ENCODE measurements at places on chromosomes 2 and 18.

DNA sequence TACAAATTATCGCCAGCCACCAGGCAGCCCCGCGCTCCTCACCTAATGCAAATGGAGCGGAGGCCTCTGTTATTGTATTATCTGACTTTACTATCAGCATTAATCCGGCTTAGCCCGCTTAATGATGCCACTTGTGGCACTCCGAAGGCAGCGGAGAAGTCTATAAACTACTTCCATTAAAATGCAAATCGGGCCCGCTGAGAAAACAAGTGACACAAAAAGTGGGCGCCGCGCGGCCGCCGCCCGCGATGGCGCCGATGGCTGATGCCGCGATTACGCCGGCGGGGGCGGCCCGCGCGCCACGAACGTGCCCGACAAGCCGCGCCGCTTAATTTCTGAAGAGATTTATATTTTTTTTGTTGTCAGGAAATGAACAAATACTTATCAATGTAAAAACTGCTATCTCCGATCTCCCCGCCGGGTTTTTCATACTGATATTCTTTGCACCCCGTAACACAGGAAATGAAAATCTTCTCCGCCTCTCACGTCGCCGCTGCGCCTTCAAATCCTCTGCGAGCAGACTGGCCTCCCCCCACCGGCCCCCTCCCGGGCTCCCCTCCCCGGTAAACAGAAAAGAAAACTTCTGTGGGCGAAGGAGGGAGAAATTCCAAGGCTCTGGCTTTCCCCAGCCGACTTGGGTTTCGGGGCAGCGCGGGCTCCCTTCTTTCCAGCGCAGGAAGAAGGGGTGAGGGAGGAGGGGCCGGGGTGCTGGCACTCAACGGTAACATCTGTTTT is 221.8 kb downstream of the INSIG2 start:
- DNase-seq: peak; percentile 68

GRCh38 chr2:26809876-26810577 is 24.2 kb downstream of the CENPA start:
- no peak for DNase-seq

GRCh38 chr2:187942876-187943275 is 348.8 kb upstream of the GULP1 start:
- DNase-seq: no peak

- DNase-seq: no peak
These were observed 195.8 kb upstream of the FN1 start for GRCh38 chr2:215631696-215632095.

GRCh38 chr18:22871809-22872525 is 61.2 kb upstream of the RBBP8 start:
- no peak for DNase-seq

GRCh38 chr2:39356922-39357639 is 80.0 kb downstream of the MAP4K3 start:
- DNase-seq: no peak

- DNase-seq: no peak
These were observed 67.7 kb downstream of the SLC8A1 start for GRCh38 chr2:40384233-40384632.

DNA sequence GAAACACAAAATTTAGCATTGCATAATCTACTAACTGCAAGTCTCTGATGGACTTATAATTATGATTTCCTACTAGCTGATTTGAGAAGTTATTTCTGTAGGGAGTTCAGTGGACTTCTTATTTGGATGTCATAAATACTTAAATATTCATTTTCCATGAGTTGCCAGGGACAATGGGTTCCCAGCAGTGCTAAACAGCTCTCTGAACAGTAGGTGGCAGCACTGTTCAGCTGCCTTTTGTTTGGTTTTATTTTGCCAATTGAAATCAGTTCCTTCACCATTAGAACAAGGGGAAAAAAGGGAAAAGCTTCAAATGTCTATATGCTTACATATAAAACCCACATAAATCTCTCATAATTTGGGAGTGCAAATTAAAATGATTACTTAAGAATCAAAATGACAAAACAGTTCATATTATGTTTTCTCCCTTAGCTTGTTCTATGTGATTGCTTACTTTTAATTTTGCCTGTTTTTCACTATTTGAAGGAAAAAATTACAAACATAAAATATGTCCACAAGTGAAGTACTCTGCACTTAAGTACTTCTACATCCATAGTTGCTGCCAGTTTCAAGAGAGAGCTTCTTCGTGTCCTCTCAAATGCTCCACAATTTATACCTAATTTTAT is 898.9 kb downstream of the CPS1 start:
- peak; percentile 19 for DNase-seq

GRCh38 chr2:27967076-27967475 is 76.5 kb downstream of the BABAM2 start:
- no peak for DNase-seq

DNA sequence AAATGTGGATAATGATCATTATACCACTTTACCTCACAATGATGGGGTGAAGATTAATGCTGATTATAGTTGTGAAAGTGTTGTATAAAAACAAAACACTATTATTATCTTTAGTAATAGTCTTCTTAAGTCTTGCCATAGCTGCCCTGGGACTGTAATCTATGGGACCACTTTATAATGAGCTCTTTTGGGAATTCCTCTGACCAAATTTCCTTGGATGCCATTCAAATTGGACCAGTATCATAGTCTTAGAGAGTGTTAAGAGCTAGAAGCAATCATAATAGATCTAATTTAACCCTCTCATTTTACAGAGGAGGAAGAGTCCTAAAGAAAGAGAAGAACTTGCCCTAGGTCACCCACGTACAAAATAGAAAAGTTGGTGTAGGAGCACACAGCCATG is 457.7 kb upstream of the SLC14A2 start:
- DNase-seq: no peak

- no peak for DNase-seq
These were observed 24.0 kb upstream of the SULT1C3 start for GRCh38 chr2:108215794-108216211.

- DNase-seq: no peak
These were observed 30.5 kb downstream of the LRP1B start for GRCh38 chr2:142100139-142100873.

DNA sequence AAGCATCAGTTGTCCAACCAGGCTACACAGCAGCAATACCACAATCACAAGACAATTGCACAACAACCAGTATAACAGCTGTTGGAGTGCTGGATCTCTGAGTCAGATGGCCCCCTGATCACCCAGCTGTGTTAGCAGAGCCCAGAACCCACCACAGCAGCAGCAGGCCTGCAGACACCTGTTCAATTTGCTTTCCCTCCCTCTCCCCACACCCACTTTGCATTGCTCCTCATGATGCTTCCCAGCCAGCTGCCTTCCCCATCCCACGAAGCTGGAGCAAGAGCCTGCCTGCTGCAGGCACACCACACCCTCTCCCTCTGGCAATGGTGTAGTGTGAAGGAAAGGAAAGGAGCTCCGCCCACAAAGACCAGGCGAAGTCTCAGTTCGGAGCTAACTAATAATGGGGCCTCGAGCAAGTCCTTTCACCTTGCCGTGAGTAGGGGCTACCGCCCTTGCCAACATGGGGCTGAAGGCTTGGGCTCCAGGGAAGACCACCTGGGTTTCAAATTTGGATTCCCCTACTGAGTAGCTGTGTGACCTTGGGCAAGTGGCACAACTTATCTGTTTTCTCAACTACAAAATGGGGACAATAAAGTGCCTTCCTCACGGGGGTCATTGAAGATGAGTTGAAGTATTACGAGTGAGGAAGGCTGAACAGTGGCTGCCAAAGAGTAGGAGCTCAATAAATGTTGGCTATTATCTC is 19.4 kb upstream of the ZBTB7C start:
- no peak for DNase-seq

DNA sequence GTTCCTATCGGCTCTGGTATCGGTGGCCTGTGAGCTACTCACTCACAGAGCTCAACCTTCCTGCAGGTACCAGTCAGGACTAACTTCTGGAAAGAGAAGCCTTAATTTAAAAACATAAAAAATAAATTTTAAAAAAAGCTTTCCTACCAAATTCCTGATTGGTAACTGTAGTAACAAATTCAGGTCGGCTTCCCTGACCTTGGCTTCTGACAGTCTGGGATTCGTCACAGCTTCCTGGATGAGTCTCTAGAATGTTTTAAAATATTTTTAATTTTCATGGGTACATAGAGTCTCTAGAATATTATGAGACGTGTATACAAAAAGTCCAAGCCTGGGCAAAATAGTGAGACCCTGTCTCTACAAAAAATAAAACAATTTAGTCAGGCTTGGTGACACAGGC is 45.0 kb upstream of the MTCL1 start:
- no peak for DNase-seq

DNA sequence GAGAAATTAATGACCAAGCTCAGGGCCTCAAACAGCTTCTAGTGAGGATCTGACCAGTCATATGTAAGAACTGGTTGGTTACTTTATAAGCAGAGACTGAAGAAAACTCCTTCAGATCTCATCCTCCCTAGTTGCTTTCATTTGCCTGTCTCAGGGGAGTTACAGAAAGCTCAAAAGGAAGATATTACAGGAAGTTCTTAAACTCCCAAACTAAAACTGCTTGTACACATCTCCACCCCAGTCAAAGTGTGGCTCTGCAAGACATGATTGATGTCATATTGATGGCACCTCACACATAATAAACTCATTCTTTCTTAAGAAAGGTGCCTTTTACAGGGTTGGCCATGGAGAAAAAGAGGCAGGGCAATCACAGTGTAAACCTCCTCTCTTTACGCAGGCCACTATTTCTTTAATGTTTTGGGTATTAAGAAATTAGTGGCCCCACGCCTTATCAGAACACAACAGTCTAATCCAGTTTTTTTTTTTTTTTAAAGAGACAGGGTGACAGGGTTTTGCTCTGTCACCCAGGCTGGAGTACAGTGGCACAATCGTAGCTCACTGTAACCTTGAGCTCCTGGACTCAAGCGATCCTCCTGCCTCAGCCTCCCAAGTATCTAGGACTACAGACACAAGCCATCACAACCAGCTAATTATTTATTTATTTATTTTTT is 62.6 kb upstream of the STK17B start:
- DNase-seq: no peak

- DNase-seq: no peak
These were observed 121.3 kb upstream of the BOD1L2 start for GRCh38 chr18:57025540-57025939.

DNA sequence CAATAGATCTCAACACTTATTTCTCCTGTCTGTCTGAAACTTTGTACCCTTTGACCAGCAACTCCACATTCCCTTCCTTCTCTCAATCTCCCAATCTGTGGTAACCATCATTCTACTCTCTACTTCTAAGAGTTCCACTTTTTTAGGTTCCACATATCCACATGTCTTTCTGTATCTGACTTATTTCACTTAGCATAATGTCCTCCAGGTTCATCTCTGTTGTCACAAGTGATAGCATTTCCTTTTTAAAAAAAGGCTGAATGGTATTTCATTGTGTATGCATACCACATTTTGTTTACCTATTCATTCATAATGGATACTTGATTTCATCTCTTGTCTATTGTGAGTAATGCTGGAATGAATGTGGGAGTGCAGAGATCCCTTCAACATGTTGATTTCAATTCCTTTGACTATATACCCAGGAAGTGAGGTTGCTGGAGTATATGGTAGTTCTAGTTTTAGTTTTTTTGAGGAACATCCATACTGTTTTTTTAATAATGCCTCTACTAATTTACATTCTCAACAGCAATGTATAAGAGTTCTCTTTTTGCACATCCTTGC is 18.8 kb upstream of the MMADHC start:
- no peak for DNase-seq

- DNase-seq: no peak
These were observed 1291.6 kb upstream of the GYPC start for GRCh38 chr2:125364192-125364983.

GRCh38 chr18:67550872-67551520 is 34.5 kb upstream of the DSEL start:
- DNase-seq: no peak

DNA sequence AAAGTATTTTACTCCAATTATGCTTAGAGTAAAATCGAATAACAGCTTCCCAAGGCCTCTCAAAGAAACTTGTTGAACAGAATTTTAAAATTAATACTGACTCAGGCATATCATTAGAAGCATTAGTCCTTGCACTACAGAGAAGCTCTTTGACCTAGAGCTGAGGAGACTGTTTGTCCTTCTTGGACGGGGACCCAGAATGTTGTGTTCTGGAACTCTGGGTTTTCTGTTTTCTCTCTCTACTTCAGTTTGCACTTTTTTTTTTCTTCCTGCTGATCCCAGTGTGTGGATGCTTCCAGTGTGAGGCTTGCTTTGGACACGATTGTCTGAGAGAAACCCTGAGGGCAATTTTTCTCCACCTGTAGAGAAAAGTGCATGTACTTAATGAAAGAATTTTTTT is 847.6 kb downstream of the SOCS6 start:
- DNase-seq: no peak

GRCh38 chr2:211396815-211397214 is 840.4 kb downstream of the CPS1 start:
- DNase-seq: no peak

- DNase-seq: no peak
These were observed 202.3 kb downstream of the KCNH7 start for GRCh38 chr2:162636206-162636728.

DNA sequence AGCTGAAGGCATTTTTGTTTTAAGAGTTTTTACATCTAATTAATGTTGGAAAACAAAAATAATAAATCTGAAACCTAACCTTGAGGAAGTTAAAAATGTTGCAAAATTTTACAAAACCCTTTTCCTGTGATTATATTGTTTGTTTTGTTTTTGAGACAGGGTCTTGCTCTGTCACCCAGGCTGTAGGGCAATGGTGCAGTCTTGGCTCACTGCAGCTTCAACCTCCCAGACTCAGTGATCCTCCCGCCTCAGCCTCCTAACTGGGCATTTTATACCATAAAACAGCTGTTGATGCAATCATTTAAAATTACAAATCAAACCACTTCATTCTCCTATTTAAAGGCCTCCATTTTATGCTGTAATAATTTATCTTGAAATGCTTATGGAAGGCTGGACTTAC is 1.7 kb upstream of the ZNF24 start:
- DNase-seq: no peak

- peak; percentile 14 for DNase-seq
These were observed 2.2 kb downstream of the STAMBP start for GRCh38 chr2:73830871-73831401.

GRCh38 chr2:186590759-186591505 is 1.1 kb downstream of the ITGAV start:
- DNase-seq: peak; percentile 27

- DNase-seq: no peak
These were observed 315.4 kb downstream of the CDH2 start for GRCh38 chr18:27861539-27861938.

DNA sequence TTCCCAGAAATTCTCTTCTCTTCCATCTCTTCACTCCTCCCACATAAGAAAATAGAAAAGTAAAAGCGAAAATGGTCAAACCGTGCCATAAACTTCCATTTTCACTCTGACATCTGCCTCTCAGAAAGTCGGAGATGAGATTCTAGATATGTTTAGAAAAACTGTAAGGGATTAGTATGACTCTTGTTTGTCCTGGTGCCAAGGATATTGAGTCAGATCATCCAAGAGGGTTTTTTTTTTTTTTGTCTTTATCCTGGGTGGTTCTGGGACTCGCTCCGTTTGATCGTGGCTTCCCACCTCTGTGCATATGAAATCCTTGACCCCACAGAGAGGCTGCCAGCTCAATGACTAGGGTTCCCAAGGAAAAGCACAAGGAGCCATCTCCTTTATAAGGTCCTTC is 17.3 kb downstream of the EN1 start:
- no peak for DNase-seq

- DNase-seq: no peak
These were observed 146.1 kb downstream of the GBX2 start for GRCh38 chr2:236022128-236022527.
